AG20443 (cell line): ENCODE measurements at places on chromosomes 7 and 10.

GRCh38 chr7:114008696-114009095 is 89.9 kb upstream of the PPP1R3A start:
- no peak for DNase-seq

DNA sequence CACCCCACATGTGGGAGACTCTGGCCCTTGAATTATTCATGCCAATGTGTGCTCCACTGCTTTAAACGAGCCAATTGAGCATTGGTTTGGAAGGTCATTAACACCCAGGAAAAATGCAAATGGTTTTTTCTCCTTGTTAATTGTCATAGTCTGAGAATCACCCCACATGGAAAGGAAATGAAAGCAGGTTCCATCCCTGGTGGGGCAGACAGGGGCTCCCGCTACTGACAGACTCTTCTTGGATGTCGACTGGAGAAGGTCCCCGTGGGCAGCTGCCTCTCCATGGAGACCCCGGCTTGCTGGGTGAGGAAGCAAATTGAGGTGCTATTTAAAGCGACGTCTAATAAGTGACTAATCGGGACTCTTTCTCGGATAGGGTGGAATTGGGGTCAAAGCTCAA is 32.0 kb upstream of the EN2 start:
- DNase-seq = no peak

GRCh38 chr10:97291357-97292096 is 910 bp downstream of the ARHGAP19 start:
- no peak for DNase-seq

DNA sequence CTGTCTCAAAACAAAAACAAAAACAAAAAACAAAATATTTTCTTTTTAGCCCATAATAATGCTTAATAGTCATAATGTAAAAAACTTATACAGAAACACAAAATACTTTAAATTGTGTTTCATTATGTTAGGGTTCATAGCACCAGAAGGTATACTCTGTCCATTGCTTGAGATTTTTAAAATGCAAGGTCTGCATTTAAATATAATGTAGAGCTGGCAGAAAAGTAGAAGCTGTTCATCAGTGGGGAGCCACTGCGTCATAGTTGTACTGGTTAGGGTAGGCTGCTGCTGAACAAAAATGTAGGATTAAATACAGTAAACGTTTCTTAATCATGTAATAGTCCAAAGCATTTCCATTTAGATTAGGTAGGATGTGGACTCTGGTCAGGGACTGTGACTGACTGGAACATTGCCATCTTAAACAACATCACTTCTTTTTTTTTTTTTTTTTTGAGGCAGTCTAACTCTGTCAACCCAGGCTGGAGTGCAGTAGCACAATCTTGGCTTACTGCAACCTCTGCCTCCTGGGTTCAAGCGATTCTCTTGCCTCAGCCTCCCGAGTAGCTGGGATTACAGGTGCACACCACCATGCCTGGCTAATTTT is 85.2 kb downstream of the ANKIB1 start:
- DNase-seq = no peak

- no peak for DNase-seq
These were observed 91.5 kb downstream of the JAZF1 start for GRCh38 chr7:28088901-28089714.

DNA sequence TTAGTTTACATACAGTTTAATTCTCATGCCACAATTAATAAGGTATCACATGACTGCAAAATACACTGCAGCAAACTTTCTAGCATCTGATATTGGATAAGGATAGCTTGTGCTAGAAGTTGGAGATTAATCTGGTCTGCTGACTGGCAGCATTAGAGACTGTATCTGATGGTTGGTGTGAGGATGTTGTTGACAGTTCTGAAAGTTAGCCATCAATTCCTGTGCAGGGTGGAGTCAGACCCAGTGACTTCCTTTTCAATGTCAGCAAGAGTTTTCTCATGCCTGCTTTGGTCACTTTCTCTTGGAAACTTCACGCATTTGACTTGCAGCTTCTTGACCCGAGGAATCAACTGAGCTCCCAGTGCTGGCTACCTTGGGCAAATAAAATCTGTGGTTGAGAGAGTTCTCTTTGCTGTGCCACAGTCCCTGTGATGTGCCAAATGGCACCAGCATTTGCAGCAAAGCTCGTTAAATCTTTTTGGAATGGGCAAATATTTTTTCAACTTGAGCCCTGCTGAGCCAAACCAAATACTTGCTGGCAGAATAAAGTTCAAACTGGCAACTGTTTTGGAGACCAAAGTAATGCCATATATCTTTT is 233.0 kb downstream of the TRIL start:
- DNase-seq = no peak
